ENCODE measurements at places on chromosomes 4 and X.

DNA sequence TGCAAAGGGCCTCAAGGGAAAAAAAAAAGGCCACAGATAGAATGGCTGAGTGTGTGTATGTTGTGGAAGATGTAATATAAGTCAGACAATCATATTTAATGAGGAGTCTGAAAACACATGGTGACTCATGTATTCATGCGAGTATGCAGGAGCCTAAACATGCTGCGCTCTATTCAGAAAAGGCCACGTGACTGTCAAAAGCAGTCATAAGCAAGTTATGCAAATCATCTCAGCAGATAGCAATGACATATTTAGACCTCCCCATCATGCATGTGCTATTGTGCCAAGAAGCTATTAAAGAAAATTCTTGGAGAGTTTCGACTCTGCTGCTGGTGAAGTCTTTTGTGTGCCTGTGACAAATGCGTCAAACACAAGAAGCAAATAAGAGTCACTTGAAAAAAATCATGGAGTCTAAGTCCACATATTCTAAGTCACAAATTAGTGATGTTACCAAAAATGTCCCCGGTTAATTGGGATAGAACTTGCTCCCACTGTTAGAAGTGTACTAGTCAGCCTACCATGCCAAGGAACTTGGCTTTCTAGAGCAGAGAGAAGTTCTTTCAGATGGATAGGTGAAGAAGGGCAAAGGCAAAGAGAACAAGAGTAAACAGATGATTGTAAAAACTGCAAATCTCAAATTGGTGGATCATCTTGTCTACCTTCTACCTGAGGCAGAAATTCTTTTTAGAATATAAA is 5.0 kb downstream of the LNX1 start:
- no peak for DNase-seq

- DNase-seq = no peak
Measured at GRCh38 chrX:8845060-8845459, 43.9 kb upstream of the FAM9A start.

GRCh38 chr4:53378171-53378482 is 686 bp downstream of the FIP1L1 start:
- no peak for DNase-seq

DNA sequence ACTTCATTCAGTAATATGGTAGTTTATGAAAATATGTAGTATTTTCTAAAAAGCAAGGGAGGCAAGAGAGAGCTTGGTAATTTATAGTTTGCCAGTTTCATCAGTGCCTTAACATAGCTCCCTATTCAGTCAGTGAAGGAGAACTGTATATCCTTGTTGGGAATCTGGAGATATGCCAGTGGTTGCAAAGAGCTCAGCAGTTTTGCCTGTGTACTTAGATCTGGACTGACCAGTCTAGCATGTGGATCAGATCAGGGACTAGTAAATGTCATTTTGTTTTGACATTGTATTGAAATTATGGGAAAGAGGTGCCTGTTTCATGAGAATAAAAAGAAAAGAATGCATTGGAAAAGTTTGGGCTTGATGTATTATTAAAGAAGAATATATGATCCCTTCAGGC is 88.6 kb downstream of the ZIC3 start:
- no peak for DNase-seq

- no peak for DNase-seq
Measured at GRCh38 chr4:138967313-138967712, 48.3 kb upstream of the NOCT start.

DNA sequence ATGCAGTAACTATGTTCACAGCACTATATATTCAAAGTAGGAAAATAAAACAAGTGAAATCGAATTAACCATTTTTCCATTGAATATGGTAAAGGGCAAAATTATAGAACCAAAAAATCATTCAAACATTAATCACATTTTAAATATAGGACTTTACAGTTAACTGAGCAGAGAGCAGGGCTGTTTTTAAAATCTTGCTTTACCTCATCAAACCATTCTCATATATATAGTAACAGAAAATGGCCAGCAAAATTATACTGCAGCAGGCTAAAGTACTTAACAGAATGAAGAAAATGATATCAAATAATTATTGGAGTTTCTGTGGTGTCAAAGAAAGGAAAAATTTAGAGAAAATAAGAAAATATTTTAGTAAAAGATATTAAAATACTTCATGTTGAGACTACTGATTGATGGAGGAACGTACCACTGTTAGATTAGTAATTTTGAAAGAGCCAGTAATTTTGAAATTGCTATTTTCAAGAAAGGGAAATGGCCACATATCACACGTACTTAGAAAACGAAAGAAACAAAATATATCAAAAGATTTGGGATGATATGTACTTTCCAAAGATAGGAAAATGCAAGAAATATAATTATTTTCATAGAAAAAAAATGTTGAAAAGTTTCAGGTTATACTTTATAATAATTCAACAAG is 813.7 kb downstream of the DMD start:
- DNase-seq = no peak

DNA sequence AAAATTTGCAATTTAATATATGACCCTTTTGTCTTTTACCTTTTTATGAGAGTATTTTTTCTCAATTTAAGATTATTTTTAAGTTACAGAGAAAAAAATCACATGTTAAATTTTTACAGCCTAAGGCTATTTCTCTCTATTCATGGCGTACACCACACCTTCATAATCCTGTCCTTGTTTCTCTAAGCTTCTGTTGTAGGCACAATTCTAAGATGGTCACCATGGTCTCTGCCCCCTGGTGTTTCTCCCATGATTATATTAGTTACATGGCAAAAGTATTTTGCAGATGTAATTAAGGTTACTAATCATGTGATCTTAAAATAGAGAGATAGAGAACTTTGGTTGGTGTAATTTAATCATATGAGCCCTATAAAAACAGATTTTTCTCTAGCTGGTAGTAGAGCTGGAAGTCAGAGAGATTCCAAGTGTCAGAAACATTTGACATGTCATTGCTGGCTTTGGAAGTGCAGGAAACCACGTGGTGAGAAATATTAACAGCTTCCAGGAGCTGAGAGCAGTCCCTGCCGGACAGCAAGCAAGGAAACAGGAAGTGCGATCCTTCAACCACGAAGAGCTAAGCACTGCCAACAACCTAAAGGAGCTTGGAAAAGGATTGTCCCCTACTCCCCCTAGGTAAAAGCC is 89.8 kb downstream of the EIF4E start:
- DNase-seq = no peak

DNA sequence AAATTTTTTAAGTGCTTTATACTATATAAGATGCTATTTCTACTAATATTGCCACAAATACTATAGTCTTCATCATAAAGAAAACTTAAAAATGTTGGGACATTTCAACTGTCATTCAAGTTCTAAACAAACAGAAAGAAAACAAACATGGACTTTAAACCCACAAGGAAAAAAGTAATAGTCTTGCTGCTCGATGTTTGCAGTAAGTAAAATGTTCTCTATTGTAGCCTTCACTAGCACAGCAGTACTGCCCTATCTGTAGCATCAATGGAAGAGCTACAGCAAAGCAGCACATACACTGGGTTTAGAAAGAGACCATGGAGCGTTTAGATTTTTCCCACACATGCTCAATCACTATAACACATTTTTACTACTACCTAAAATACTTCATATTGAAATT is 146.8 kb downstream of the KLHL13 start:
- no peak for DNase-seq

DNA sequence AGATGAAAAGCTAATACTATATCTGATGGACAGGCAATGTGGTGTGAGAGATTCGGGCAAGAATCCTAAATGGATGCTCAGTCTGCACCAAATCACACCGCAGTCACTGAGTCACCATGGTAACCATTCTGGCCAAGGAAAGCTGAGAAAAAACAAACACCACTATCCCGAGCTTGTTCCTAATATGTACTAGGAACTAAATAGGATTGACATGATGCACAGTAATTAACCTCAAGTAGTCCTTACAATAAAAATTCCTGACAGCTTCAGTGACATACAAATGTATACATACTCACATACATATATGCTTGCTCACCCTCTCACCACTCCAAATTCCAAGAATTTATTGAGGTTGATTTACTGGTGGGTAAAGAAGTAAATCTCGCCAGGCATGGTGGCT is 1.1 kb upstream of the RAB40A start:
- DNase-seq = no peak

GRCh38 chr4:41095973-41096372 is 118.4 kb downstream of the APBB2 start:
- no peak for DNase-seq

DNA sequence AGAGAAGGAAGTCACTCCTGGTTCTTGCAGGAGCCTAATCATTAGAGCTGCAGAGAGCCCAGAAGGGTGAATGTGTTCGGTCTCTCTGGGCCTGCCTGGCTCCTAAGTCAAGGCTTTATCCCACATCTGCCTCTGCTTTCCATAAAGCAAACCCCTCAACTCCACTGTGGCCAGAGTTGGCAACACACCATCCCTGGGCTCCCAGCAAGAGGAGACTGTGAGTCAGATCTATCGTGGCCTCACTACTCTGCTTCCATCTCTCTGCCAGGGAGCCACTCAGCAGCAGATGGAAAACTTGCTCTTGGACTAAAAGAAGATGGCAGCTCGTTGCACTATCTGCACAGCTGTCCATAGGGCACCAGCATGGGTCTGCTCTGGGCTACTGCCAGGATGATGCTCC is 348.2 kb downstream of the FBXW7 start:
- DNase-seq = no peak

DNA sequence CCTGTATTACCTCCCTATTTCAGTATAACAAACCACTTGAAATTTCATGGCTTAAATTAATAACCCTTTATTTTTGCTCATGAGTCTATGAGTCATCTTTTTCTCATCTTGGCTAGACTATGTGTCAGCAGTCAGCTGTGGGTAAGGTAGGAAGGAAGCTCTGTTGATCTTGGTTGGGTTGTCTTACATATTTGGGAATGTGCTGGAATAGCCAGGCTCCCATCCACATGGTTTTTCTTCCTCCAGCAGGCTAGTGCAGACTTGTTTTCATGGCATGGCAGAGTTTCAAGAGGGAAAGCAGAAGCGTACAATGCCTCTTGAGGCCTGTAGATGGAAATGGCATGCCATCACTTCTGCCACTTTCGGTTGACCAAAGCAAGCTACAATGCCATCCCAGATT is 89.7 kb downstream of the LINC00632 start:
- no peak for DNase-seq

DNA sequence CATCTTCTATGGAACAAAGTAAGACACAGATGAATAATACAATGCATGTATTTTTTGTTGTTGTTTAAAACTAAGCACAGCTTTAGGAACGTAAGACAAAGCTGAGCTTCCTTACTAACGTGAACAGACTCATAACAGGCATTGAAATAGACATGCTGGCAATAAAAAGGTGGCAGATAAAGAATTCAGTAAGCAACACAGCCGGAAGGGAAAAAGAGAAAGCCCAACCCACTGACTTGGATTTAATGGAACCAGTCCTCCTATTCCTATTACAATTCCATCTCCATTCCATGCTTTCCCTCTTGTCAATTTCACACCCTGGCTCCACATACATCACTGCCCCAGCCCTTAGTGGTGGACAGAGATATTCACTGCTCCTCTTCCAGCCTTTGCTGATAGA is 182.1 kb downstream of the NSUN7 start:
- no peak for DNase-seq

- DNase-seq = no peak
Measured at GRCh38 chr4:114263233-114263632, 283.8 kb upstream of the ARSJ start.

- no peak for DNase-seq
Measured at GRCh38 chrX:48938721-48939425, 18.5 kb downstream of the OTUD5 start.

DNA sequence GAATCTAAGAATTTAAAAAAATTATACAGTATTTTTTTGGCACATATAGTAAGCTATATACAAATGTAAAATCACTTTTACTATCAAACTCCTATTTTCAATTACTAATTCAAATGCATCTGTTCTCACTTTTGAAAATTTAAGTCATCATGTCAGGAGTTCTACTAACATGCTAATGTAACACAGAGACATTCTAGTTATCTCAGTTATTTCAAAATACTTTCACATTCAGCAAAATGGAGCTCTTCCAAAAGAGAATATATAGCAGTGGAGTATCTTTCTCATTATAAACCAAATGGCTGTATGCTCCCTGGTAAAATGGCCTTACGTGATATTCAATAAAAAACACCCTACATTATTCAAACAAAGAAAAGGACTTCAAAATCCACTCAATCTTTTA is 42.3 kb downstream of the RFC1 start:
- no peak for DNase-seq

DNA sequence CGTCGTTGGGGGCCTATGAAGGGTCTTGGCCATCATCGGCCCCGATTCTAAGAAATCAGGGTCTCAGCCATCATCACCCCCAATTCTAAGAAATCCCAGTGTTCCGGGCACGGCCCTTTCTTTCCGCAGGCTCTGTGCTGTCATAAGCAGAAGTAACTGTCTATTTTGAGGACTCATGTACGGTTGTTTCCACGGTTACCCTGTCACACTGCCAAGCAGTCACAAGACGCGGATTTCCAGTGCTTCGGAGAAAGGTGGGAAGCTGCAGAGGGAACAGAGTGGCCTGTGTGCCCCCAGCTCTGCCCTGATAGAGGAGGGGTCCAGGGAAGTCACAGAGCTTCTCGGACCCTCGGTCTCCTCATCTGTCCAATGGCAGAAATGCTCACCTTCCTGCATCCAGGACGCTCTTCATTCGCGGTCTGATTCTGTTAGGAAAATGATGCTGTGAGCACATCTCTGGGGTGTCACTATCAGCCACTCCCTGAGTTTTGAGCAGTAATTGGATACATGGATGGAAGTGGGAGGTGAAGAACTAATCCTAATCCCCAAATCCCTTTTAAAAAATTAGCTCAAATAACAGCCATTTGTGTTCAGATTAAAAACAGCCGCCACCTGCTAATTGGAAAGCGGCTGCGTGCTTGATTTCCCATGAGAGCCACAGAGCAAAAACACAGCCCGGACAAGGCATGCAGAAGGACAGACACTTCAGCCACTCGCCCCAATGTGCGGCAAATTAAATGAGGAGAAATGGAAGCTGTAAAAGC is 73.1 kb downstream of the WFS1 start:
- DNase-seq = no peak

- DNase-seq = no peak
Measured at GRCh38 chrX:72128881-72129280, 2.8 kb downstream of the RTL5 start.

- DNase-seq = no peak
Measured at GRCh38 chrX:25166145-25166544, 150.4 kb upstream of the ARX start.

GRCh38 chr4:23504083-23504482 is 385.8 kb downstream of the PPARGC1A start:
- DNase-seq = no peak

GRCh38 chr4:82797405-82798111 is 1.0 kb downstream of the SCD5 start:
- no peak for DNase-seq

- no peak for DNase-seq
Measured at GRCh38 chr4:174138616-174139015, 144.9 kb downstream of the FBXO8 start.

- DNase-seq = no peak
Measured at GRCh38 chr4:3235030-3235345, 14.0 kb upstream of the MSANTD1 start.
